Stimulated activated CD8-positive, alpha-beta memory T cell treated with anti-CD3 and anti-CD28 coated beads, Interleukin-4, amount 100 ng/mL, for 4 hours (primary cell): ENCODE measurements at places on chromosomes 11 and 22.

- no peak for DNase-seq
Measured at GRCh38 chr22:44085743-44086270, 61.7 kb downstream of the PARVB start.

GRCh38 chr11:115464269-115464668, 39.9 kb downstream of the CADM1 start:
- no peak for DNase-seq

GRCh38 chr22:25395915-25396314, 168.6 kb upstream of the GRK3 start:
- DNase-seq: no peak

GRCh38 chr22:31451709-31452571, 37.7 kb downstream of the EIF4ENIF1 start:
- DNase-seq: no peak

DNA sequence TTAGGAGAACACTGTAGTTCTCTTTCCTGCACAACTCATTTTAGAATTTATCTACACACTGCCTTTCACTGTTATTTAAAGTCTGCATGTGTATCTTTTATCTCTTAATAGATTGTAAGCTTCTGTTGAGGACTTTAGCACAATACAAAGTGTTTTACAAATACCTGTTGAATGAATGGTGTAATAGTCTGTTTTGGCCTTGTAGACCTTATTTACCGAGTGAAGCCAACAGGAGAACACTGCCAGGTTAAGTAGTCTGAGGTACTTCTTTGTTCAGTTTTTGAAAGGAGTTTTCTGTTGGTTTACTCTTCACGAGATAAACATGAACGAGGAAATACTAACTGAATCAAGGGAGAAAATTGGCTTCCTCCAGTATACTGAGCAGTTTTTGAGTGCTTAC, 31.0 kb downstream of the SIK2 start:
- DNase-seq: no peak

DNA sequence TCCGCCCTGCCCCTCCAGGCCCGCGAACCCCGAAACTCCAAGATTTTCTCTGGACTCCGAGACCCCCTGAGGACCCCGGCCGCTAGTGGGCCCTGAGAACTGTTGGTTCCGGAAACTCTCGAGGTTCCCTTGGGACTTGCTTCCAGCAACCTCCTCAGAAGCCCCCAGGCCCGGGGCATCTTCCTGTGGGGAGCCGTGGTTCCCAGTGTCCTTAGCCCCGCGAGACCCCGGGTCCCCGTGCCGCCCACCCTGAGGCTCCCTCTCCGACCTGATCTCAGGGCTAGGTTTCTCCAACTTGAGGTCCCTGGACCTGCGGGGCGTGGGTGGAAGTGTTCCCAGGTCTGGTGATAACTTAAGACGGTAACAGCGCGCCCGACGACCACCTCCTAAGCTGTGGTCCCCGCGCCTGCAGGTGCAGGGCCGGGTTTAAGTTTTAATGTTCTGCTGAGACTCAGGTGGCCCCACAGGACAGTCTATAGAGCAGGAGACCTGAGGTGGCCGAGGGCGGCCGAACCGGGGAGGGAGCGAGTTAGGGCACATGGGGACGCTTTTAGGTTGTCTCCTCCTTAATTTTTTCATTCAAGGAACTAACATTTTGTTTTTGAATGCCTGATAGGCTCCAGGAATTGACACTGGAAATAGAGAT, 720 bp downstream of the FAM118A start:
- no peak for DNase-seq

- no peak for DNase-seq
Measured at GRCh38 chr11:11538277-11538960, 83.4 kb downstream of the GALNT18 start.

DNA sequence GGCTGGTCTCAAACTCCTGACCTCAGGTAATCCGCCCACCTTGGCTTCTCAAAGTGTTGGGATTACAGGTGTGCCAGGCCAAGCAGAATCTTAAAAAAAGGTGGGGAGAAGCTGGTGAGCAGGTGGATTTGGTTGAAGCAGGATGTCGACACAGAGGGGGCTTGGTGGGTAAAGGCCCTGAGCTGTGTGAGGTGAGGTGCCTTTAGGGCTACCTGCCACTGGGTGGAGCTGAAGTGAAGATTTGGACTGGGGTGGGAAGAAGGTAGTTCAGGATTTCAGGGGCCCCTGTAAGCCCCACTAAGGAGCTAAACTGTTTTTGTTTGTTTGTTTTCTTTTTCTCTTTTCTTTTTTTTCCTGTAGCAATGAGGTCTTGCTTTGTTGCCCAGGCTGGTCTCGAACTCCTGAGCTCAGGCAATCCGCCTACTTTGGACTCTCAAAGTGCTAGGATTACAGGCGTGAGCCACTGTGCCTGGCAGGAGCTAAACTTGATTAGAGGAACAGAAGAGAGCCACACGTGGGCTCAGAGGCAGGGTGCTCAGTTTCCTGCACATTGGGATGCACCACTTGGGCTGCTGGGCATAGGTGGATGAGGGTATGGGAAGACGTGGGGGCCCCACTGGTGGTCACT, 6.0 kb downstream of the P2RX6 start:
- DNase-seq: no peak

DNA sequence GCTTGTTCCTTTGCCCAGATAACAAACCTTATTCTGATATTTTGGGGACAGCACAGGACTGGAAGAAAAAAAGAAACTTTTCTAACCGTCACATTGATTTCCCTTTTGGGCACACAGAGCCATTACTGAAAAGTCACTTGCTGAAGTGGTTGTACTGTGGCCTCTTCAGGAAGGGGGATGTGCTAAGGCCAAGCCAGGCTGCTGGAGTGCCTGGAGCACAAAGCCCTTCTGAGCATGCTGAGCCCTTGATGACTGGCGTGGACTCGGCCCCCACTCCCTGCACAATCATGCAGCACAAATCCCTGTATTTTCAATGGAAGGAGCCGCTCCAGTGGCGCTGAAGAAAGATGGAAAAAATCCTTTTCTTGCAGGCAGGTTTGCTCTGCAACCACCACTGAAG, 164.2 kb downstream of the NTM start:
- no peak for DNase-seq

DNA sequence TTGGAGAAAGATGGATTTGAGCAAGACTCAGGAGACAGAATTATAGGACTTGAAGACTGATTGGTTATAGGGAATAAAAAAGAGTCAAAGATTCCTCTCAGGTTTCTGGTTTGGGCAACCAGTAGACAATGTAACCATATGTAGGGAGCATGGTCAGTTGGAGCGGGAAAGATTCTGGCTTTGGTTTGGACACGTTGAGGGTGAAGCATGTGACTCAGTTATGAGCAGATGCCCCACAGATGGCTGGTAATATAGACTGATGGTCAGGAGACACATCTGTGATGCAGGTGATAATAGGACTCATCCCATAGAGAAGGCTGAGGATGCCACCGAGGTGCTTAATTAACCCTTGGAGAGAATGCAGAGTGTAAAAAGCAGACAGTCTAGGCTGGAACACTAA, 132.1 kb downstream of the CD44 start:
- DNase-seq: no peak

- no peak for DNase-seq
Measured at GRCh38 chr22:25388866-25389540, 169.6 kb downstream of the CRYBB2 start.

- no peak for DNase-seq
Measured at GRCh38 chr11:128653801-128654231, 40.1 kb upstream of the FLI1 start.
